ENCODE measurements at places on chromosomes 6 and 20.

- no peak for DNase-seq
Measured at GRCh38 chr6:33587529-33587928, 7.5 kb upstream of the BAK1 start.

DNA sequence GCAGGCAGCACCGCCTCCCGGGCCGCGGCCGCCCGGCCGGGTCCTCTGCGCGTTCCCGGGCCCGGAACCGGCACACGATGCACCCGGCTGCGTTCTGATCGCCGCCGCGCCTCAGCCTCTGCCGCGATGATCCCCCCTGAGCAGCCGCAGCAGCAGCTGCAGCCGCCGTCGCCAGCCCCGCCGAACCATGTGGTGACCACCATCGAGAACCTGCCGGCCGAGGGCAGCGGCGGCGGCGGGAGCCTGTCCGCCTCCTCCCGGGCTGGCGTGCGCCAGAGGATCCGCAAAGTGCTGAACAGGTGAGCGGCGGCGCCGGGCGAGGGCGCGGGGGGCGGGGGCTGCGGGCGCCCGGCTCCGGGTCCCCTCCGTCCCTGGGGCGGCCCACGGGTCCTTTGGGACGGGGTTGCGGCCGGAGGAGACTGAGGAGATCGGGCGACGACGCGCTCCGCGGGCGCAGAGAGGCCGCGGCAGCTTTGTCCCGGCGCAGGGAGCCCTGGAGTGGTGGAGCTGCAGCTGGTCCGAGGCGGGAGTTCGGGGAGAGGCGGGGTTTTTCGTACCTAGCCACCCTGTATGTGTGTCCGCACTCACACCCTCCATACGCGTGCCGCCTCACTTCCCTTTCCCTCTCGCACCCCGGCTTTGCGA, 659 bp downstream of the SLC35F1 start:
- DNase-seq: no peak

DNA sequence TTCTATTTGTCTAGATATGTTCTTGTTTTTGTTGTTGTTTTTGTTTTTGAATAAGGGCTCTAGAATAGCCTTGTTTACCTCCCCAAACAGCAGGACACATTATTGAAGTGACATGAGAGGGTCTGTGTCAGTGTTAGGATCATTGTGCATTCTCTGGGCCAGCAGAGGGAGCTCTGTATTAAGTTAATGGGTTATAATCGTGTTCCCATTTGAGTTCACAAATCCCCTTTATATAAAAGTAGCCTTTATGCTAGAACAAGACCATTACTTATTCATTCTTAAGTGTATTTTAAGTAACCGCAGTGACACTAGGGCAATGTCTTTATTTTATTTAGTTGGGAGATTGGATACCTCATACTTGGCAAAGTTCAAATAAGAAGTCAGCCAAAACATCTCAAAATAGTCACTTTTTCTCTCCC, 44.8 kb downstream of the STK4 start:
- no peak for DNase-seq

DNA sequence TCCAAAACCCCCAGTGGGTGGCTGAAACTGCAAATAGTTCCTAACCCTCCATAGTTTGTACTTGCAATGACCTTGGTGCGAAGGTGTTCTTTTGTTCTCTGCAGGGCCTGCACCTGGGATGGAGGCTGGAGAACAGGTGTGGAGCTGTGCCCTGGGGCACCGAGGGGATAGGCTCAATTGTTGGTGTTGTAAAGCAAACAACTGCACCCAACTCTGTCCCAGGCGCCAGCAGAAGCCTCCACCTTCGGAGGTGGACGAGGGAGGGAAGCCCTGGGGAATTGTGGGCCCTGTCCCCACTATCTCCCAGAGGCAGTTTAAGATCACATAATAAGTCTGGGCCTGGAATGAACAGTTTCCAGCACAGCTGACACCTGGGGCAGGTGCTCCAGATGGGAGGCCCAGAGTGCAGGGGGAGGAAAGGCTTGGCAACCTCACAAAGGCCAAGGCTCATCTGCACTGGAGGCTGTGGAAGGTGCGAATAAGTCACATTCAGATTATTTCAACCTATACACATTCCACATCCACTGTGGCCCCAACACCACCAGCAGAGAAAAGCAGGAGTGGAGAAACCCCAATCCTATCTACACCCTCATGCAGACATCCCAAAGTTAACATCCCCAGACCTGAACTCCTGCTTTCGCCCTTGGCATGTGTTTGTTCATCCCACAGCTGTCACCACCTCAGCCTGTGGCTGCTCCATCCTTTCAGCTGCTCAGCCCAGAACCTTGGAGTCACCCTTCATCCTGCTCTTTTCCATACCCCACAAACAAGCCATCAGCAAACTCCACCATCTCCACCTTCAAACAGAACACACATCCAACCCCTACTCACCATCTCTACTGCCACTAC, 12.3 kb upstream of the CBFA2T2 start:
- DNase-seq: no peak

DNA sequence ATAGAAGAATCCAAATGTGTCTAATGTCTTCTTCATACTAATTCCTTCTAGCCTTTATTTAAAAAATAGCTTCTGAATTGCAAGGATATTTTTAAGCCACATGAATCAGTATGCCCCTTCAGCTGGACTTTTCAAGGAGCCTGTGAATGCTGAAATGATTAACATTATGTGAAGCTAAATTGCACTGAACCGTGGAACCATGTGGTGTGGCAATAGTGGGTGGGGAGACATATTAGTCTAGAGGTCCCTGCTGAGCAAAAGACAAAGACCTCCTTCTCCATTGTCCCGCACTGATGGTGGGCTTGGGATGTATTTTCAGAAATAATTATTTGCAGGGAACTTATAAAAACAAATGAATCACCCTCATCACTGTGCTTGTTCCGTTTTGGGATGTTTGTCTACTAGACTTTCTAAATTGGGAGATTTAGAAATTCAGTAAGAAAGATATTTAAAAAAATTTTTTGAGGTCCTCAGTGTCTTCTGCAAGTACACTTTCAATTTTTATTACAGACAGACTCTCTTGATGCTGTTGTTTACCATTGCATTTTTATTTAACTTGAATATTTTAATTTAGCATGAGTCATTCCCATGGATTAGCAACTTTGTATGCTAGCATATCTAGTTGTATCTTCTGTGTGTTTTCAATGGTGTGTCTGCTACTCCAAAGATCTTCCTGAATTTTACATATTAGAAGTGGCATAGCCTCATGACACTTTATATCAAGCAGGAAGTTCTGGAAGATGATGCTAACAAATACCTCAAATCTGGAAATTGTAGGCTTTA, 238.1 kb downstream of the LAMA2 start:
- DNase-seq: no peak

DNA sequence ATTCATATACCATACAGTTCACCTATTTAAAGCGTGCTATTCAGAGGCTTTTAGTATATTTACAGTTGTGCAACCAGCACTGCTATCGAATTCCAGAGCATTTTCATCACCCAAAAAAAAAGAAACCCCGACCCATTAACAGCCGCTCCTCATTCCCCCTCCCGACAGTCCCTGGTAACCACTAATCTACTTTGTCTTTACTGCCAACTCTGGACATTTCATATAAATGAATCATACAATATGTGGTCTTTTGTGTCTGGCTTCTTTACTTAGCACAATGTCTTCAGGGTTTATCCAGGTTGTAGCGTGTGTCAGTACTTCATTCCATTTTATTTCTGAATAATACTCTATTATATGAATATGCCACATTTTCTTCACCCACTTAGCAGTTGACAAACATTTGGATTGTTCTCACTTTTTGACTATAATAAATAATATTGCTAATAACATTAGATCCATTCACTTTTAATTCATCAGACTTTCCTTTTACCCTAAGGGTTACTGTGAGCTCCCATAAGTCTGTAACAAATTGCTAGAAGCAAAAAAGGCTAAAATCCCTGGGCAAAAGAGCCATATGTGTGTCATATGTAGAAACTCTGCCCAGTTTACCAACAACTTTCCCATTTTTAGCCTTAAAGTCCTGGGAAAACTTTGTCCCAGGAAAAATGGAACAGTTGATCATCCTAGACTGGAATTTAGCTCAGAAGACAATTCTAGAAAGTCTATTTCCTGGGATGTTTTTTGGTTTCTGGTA, 23.2 kb upstream of the ROS1 start:
- no peak for DNase-seq
